ENCODE measurements at places on chromosomes 4 and X.

- no peak for DNase-seq
Observed at GRCh38 chr4:48081196-48081595, 52.9 kb downstream of the TXK start.

DNA sequence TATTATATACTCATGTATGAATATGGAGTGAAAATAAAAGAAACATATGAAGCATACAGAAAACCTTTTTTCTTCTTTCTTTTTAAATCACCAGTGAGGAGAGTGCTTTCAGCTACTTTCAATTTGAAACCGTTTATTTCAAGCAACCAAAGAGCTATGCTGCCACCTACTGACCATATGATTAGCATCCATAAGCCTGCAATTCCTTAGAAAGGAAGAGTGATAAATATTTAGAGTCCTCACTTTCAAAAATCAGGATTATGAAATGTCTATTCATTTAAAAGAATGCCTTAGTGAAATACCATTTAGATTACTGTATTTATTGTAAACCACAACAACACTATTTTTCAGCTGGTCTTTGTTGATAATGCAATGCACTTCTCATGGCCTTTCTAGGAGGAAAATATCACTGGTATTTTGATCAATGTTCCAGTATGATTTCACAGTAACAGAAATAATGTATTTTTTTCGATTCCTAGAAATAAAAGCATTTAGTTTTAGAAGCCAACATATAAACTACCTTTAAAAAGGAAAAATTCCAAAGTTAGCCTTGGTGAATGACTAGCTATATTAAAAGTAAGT, 667.6 kb downstream of the PCDH18 start:
- peak; percentile 61 for DNase-seq

GRCh38 chr4:41525129-41525528, 12.8 kb upstream of the LIMCH1 start:
- peak; percentile 85 for DNase-seq

- no peak for DNase-seq
Observed at GRCh38 chrX:42054256-42054655, 130.9 kb upstream of the CASK start.

- peak; percentile 17 for DNase-seq
Observed at GRCh38 chr4:24488399-24489164, 95.8 kb downstream of the DHX15 start.

DNA sequence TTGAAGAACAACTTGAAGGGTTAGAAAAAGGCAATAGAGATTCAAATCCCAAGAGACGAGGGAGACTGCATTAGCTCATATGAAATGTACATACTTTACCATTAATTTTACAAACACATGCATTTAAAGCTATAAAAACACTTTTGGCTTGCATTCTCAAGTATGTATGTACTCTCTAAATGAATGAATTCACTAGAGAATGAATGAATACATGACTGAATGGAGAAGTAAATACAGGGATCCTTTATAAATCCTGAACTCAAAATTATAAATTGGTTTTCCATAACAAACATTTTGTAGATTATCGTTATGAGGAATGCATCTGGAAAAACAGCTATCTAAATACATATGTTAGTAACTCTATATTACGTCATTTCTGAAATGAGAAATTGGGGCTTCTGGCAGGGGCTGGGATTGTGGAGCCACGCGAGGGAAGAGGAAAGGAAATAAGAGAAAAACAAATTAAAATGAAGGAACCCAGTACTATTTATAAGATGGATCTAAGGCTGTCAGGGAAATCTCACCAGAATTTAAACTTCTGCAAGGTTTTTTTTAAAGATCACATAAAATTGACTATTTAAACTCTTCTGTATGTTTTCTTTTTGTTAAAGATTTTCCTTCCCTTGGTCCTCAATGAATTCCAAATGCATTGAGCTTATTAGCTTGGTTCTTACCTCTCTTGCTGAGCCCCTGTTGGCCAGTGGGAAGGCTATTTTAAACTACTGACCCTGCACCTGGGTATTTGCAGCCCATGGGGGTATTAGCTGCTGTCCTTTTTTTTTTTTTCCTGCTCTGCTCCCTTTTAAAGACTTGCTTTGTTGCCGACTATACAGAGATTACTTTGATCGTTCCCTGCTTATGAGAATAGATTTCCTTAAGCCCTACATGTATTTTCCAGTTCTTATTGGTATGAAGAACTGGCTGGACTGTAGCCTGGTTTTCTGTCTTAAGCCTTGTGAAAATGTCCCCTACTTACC, 207.8 kb downstream of the ADGRL3 start:
- no peak for DNase-seq

- DNase-seq = peak; percentile 33
Observed at GRCh38 chr4:94595880-94596483, 144.2 kb downstream of the PDLIM5 start.

GRCh38 chrX:13933352-13933751, 96.3 kb downstream of the GEMIN8 start:
- DNase-seq = no peak

DNA sequence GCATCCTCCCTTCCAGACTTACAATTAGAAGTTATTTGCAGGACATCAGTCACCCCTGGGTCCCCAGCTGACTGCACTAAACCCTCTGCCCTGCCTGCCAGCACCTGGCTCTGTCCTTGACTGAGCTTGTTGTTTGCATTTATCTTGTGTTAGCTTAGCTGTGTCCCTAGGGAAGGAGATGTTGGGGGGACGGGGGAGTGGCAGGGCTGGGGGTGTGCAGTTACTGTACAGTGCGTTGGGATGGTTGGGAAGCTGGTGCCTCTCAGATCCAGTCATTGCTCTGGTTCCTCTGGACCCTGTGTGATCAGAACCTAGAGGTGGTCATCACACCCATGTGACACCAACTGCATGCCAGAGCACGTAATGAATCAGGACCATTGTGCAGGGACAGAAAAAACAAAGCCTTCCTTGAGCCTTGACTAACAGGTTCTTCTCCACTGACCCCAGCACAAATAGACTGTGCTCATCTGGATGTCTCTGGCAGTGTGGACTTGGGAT, 32.7 kb upstream of the PROM1 start:
- DNase-seq = no peak

DNA sequence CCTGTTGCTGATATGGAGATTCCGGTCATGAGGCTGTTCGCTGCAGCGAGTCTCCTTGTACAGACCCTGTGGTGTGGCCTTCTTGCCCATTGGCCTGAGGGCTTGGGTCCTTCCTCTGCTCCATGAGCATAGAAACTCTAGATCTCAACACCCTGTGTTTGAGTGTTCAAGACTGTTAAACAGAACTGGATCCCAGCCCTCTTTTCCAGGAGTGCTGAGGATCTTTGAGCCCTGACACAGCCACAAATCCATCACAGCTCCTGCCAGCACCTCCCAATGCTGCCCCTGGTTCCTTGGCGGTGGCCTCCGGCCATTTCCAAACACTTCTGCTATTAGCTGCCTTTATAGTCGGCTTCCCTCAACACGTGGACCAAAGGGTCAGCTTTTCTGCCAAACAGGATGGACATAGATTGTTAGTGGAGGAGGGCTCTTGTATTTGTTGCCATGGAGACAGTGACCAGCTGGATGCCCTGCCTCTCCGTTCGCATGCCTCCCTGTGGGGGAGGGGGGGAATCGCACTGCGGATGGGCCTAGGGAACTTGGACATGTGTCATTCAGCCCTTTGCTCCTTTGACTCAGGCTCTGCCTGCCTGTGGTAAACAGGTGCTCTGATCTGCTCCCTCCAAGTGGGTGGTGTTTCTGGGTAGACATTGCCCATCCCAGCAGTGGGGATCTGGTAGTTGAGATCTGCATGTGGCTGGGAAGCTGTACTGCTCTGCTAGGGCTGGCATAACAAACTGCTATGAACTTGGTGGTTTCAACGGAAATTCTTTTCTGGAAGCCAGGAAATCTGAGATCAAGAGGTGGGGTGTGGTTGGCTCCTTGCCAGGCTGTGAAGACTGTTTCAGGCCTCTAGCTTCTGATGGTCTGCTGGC, 6.9 kb upstream of the WDR1 start:
- no peak for DNase-seq

DNA sequence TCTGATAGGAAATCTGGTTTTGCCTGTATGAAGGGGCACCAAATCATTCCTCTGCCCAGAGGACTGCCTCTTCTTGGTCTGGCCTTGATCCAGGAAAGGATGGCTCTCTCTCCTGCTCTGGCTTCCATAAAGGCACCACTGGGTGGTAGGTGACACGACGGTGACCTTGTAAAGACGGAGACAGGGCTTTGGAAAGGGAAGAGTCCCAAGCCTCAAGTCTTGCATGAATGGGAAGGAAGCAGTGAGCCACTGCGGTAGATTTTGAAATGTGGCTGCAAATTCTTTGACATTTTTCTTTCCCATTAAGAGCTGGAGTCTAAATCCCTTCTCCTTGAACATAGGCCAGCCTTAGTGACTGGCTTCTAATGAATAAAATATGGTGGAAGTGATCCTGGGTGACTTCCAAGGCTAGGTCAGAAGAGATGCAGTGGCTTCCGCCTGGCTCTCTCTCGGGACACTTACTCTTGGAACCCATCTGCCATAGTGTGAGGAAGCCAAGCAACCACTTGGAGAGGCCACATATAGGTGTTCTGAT, 347.4 kb downstream of the BCOR start:
- no peak for DNase-seq

DNA sequence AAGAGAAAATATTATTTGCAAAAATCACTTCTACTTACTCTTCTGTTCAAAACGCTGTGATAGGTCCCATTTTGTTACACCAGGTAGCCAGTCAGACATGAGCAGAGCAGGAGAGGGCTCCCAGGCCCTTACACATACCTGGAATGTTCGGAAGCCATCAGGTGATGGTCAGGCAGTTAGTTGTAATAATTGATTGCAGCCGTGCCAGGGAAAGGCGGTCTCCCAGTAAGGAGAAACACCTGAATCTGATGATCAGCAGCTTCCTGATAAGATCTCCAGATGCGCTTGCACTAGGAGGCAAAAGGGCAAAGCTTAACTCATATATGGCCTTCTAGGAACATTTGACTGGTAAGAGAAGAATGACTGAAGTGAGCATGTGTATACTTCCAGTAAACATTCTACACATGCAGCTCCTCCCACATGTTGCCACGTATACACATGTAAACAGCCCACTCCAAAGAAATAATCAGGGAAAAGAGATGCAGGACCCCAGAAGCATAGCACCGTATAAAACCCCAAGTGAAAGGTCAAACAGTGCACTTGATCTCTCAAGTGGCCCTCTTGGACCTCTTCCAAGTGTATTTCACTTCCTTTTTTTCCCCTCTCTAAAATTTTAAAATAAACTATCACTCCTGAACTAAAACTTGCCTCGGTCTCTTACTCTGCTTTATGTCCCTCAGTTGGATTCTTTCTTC, 1338.0 kb downstream of the FSTL5 start:
- DNase-seq = no peak

DNA sequence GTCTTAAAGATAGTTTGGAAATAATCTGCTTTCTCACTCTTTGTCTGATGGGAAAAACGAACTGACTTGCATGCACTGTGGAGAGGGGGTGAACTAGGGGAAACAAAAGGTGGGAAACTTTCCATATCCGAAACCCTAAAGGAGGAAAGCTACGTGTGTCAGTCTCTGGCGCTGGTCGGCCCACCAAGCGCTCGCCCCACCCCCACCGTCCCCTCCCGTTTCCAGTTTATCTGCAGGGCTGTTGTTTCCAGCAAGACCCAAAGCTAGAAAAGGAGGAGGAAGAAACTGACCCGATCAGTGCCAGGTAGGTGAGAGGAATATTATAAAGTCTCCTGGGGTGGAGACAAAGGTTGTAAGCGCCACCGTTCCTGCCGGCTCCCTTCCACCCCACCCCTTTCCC, 552 bp downstream of the TCEAL9 start:
- no peak for DNase-seq

DNA sequence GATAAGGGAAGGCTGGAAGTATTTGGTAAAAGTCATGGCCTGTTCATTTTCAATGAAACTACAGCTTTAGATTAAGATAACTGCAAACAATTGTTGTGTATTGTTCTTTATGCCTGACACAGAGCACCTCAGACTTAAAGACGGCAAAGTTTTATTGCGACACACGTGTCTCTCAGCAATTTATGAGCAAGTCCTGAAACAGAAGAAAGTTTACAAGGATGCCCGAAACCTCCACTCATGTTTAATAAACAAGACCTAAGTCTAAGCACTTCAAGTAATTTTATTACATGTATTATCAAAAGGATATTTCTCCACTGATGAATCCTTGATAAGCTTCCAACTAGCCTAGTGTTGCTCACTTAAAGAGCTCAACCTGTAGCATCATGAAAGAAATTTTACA, 51.0 kb downstream of the DHX15 start:
- no peak for DNase-seq

DNA sequence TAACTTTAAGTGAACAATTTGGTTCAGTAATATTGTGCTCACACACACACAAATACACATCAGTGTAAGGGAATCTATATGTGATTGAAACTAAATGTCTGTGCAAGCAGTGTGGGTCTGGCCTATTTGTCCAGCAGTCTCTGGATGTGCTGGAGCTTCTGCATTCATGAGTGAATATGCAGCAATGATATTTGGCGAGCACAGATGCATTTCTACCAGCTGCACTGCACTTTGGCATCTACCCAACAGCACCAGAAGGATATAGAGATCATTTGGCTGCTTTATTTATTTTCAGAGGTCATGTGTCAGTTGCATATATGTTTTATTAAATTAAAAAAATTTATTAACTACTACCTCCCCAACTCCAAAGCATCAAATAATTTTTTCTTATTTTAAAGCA, 613.4 kb upstream of the NR3C2 start:
- DNase-seq = no peak

DNA sequence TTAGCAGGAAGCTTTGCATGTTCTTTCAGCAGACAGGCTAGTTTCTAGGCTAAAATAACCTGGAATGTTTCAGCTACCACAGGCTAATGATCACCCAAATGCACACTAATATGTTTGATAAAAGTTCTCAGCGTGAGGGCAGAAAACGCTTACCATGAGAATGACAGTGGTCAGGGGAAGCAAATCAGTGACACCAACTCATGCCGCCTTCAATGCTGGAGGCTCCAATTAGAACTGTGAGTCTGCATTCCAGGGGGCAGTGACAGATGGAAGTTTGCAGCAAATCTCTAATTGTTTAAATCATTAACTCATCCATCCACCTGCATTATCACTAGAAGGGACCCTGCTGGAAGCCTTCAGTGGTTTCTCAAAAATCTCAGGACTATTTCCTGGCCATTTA, 43.2 kb downstream of the ANOS1 start:
- no peak for DNase-seq

DNA sequence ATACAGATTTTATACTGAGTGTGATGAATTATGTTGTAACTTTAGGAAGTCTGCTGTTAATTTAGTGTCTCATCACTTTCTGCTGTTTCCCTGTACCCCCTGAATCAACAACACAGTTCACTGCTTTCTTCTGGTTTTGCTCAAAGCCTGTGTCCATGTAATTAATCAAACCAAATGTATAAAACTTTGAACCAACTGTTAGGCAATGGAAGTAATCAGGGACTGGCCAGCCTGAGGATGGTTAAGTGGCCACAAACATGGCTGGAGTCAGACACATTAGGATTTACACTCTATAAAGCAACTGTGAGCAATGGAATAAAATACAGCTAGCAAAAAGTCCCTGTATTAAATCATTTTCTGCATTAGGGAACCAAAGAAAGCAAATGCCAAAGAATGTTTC, 42.6 kb downstream of the CXCL1 start:
- no peak for DNase-seq

Measured in fibroblast of skin of left quadriceps (primary cell).